ENCODE measurements at places on chromosomes 6 and 20.

DNA sequence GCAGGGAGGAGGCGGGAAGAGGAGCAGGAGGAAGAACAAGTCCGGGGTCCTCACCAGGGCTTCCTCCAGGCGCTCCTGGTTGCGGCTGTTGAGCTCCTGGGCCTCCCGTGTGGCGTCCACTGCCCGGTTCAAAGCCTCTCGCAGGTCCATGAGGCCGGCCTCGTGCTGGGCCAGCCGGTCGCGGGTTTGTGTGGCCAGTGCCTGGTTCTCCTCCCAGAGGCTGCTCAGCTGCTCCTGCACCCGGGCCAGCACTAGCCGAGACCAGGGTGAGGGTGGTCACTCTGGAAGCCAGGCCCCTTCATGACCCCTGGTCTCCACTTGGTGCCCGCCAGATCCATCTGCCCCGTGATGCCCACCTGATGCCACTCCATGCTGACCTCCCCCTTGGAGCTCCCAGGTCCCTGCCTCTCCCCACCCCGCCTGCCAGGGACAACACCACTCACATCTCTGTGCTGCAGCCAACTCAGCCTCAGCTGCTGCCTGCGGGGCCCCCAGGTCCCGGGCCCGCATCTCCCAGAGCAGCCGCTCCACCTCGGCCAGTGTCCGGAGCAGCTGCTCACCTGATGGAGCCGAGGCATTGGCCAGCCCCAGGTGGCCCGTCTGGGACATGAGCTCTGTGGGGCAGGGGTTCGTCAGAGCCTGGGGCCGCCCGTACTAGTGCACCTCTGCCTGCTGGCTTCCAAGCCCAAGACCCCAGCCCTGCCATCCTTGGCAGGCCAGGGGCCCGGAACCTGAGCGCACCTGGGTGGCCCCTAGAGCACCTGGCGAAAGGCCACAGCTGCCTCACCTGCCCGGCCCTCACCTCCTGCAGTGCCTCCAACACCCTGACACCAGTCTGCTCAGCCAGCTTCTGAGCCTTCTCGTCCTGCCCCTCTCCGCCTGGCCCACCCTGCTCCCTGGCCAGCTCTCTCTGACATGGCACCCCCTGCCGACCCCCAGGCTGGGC is 15.9 kb downstream of the ADRM1 start:
- DNase-seq, result no peak

- DNase-seq, result no peak
Measured at GRCh38 chr6:31702405-31702818, 712 bp downstream of the ABHD16A start.

GRCh38 chr6:145277358-145278086 is 457.8 kb downstream of the EPM2A start:
- DNase-seq, result no peak

DNA sequence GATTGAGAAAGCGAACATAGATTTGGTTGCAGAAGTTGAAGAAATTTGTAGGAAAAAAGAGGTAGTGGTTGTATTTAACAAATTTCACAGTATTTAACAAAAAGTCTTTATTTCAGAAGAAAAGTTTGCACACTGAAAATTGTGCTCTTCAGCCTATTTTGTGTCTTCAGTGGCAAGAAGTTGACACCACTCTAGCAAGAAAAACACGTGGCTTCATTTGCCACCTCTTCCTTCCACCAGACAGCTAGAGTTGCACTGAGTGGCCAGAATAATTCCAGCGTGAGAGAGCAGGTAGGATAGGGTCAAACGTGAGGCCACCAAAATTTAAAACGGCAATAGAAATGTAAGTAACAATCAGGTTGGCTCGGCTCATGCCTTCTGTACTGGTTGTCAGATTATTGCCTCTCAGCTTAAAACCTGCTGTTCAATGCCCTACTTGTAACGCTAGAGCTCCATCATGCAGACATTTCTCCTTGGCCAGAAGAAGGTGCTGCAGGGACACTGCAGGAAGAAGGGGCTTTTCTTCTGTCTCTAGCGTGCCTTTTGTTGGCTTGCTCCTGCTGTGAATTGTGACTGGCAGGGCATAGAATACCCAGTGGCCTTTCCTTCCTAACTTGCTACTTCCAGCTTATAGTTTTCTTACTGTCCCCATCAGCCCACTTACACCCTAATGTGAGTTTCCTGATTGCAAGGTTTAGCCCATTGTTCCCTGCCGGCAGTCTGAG is 12.1 kb downstream of the TRAPPC3L start:
- DNase-seq, result no peak

- no peak for DNase-seq
Measured at GRCh38 chr6:65524232-65524631, 182.8 kb downstream of the EYS start.

DNA sequence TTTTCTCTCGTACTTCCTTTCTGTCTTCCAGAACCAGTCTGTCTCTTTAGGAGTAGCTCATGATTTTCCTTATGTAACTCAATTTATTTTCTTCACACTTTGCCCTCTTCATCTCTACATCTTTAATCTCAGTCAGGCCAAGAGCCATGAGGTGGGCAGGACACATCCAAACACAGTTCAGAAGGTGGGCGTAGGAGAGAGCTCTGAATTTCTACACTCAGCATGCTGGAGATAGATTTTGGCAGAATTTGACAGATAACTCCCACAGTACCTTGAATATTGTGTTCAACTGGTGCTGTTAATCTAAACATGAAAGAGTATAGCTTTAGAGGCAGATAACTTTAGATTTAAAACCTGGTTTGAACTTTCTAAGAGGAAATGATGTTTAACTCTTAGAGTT is 23.8 kb upstream of the ZBTB24 start:
- no peak for DNase-seq

All from non-pigmented ciliary epithelial cell (primary cell).